ENCODE measurements at places on chromosomes 16 and 17.

DNA sequence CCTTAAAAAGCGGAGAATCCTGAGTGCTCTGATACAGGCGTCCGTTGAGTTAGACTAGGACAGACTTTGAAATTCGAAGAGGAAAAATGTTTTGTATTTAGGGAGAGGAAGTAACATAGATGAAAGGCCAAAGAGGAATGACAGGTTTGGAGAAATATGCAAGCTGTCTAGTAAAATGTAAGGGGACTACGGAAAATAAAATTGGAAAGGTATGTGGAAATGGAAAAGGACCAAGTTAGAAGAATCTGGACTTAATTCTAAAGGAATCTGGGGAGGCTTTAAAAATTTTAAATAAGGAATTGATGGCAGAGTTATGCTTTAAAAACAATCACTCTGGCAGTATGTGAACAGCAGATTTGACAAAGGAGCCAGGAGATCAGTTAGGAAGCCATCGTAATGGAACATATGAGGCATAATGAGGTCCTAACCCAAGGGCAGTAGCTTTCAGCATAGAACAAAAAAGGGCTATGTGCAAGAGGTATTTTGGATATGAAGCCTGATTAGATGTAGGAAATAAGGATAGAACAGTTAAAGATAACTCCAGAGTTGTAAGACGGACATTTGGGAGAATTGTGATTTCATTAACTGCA lies 38.3 kb downstream of the CYB561 start:
- no peak for DNase-seq

DNA sequence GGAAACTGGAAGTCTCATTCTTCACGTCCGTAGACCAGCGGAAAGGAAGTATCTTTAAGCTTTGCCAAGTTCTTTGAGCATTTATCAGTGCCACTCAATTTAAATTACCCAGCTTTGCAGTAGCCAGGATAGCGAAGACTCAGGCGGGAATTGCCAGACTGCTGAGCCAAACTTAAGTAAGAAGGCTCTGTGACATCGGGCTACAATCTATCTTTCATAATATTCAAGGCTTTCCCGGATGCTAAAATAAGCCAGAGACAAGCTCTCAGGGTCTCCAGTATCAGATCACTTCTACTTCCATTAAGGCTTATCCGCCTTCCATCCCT lies 436 bp upstream of the BRIP1 start:
- DNase-seq, result no peak

- no peak for DNase-seq
These were observed 28.9 kb downstream of the DCUN1D3 start for GRCh38 chr16:20871258-20871657.

- no peak for DNase-seq
These were observed 97.8 kb upstream of the CORO6 start for GRCh38 chr17:29720551-29720950.

GRCh38 chr17:30530346-30531025 lies 53.3 kb downstream of the GOSR1 start:
- no peak for DNase-seq

GRCh38 chr16:987906-988305 lies 6.3 kb downstream of the SOX8 start:
- DNase-seq, result no peak

DNA sequence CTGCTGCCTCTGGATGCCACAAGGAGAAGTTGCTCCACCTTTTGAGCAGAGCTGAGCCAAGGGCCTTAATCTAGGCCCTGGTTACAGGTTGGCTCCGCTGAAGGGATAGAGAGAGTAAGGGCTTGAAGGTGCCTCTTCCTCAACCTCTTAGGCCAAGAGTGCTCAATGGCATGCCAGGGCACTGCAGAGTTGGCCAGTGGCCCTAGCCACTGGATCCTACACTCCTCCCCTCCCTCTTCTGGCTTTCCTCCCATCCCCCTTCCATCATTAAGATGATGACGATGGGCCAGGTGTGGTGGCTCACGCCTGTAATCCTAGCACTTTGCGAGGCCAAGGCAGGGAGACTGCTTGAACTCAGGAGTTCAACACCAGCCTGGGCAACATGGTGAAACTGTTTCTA lies 50.5 kb downstream of the MYO18A start:
- no peak for DNase-seq

- DNase-seq, result no peak
These were observed 3.0 kb downstream of the ALKBH5 start for GRCh38 chr17:18186627-18186982.

All from activated naive CD4-positive, alpha-beta T cell (primary cell).